GM23248 (cell line): ENCODE measurements at places on chromosomes 11 and 22. TPM values are rescaled to one million over a fixed set of nuclear protein-coding genes. Genes with fewer than 3 reads are reported as not detected.

- no peak for DNase-seq
- peaks cover 8% of the 10 kb centered on the region for H3K4me1 ChIP-seq
- no peak overlapping the region for H3K4me3 ChIP-seq
- no peak overlapping the region for H3K27ac ChIP-seq
- no peaks in the 10 kb centered on the region for H3K27me3 ChIP-seq
These were observed 33.0 kb upstream of the NUP160 start for GRCh38 chr11:47881145-47881544.

- peak; percentile 71 for DNase-seq
- no peaks in the 10 kb centered on the region for H3K4me1 ChIP-seq
- H3K27ac ChIP-seq, result no peak overlapping the region
- no peaks in the 10 kb centered on the region for H3K36me3 ChIP-seq
- H3K4me3 ChIP-seq, result no peak overlapping the region
These were observed 9.2 kb downstream of the OR8B4 start for GRCh38 chr11:124415356-124415923.

The PARVA gene
- total RNA-seq, result 84.0 and 87.9 TPM in 2 replicates

DNA sequence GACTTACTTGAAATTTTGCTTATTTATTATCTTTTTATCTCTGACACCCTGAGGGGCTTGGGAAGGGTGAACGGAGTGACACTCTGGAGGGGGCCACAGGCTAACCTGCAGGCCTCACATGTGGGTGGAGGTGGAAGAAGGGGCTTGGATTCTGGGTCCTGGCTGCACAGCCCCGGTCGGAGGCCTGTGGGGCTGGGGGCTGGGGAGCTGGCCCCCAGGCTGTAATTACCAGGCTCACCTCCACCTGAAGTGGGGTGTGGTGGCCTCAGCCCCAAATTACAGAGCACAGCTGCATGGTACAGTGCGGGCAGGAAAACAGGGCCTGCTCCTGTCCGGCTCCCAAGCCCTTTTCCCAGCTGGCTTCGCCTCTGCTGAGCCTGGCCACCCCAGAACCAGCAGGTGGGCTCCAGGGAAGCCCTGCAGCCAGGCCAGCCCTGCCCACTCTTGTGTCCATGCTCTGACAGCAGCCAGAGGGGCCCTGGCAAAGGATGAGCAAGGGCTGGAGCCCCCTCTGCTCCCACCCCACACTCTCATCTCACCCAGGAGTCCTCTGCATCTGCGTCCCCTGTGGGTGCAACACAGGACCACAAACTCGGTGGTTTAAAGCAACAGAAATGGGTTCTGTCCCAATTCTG lies 48.0 kb downstream of the IGF2 start:
- no peaks in the 10 kb centered on the region for H3K27me3 ChIP-seq
- H3K4me3 ChIP-seq, result no peak overlapping the region
- H3K4me1 ChIP-seq, result peaks cover 22% of the 10 kb centered on the region
- no peak overlapping the region for H3K27ac ChIP-seq
- DNase-seq, result no peak

DNA sequence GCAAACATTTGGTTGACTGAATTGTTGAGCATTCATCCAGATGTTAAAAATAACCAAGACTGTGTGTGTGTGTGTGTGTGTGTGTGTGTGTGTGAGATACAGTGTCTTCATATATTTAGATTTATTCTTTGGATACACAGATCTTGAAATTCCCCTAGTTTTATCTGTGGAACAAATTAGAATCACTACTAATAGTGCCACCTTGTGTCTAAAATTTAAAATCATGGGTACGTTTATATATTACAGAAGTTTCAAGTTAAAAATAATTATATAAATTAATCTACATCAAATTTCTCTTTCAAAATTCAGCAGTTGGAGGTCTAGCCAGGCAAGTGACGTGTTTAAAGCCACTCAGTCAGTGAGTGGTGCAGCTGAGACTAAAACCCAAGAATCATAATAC lies 1566.2 kb upstream of the TENM4 start:
- no peaks in the 10 kb centered on the region for H3K36me3 ChIP-seq
- no peak overlapping the region for H3K4me3 ChIP-seq
- DNase-seq, result peak; percentile 62
- peaks cover 21% of the 10 kb centered on the region for H3K4me1 ChIP-seq
- H3K27ac ChIP-seq, result no peak overlapping the region
- no peaks in the 10 kb centered on the region for H3K27me3 ChIP-seq

The PCNX3 gene
- total RNA-seq, result 23.5 and 30.2 TPM in 2 replicates

DNA sequence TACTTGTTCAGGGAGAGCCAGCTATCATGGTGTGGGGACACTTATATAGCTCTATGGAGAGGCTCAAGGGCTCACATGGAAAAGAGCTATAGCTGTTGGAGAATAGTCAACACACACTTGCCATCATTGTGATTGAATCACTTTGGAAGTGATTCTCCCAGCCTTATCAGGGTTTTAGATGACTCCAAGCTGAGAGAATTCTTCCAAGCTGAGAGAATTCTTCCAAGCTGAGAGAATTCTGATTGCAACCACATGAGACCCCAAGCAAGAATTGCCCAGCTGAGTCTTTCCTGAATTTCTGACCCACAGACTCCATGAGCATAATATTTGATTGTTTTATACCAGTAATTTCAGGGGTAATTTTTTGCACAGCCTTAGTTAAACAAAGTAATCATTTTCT lies 1318.3 kb upstream of the RAG2 start:
- no peak overlapping the region for H3K27ac ChIP-seq
- no peak for DNase-seq
- H3K27me3 ChIP-seq, result no peaks in the 10 kb centered on the region
